ENCODE measurements at places on chromosomes 16 and 17. TPM values are rescaled to one million over a fixed set of nuclear protein-coding genes. Genes with fewer than 3 reads are reported as not detected.
A peak's percentile ranks its signal among the peaks of the same experiment; 100 is the strongest.

- no peak for DNase-seq
These were observed 618.7 kb downstream of the KCNJ18 start for GRCh38 chr17:22310717-22311686.

- DNase-seq = peak; percentile 59
These were observed 16.0 kb upstream of the SCNN1B start for GRCh38 chr16:23286131-23286532.

GRCh38 chr17:80938556-80938955 lies 53.1 kb upstream of the CHMP6 start:
- DNase-seq = no peak

DNA sequence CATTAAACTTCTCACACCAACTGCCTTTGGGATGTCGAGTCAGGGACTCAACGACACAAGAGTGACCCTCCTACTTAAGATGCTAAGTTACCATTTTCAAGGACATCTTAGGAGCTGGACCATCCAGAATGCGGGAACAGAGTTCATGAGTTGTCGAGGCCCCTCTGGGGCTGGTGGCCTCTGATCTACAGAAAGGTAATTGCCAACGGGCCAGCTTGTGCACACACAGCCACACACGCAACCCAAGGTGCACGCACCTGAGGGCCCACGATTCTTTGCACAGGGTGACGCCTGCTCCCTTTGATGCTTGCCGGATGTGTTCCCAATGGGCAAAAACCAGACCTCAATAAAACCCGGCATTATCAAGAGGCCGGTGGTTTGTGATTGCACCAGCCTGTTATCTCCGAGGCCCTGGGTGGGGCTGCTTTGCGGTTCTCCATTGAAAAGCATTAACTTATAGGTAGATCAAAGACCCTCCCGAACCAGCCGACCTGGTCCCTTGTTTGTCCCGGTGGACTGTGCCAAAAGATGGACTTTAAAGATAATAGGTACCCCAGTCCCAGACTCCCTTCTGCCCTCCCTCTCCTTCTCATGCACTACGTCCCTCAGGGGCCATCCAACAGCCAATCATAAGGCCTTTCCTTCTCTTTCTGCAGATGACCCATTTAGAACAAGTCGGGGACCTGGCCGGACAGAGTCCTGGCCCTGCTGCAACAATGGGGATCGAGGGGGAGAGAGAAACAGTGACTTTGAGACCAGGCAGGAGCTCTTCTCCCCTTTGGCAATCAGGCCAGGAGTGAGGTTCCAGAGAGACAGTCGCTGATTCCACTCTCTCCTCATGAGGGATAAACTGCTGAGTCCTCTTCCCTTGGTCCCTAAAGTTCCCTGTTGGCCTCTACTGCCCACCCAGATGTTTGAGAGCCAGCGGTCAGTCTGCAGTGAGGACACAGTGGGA lies 292.5 kb downstream of the SOX9 start:
- no peak for DNase-seq

GRCh38 chr16:82135844-82136243 lies 34.2 kb downstream of the MPHOSPH6 start:
- no peak for DNase-seq

The CDRT15L2 gene
- total RNA-seq = not detected

The EARS2 gene
- 23.3 TPM for total RNA-seq

The ABCA6 gene
- total RNA-seq = under 0.01 TPM

All from IMR-90 (cell line).